CD4-positive, CD25-positive, alpha-beta regulatory T cell (primary cell): ENCODE measurements at places on chromosomes 2 and 18. TPM values are rescaled to one million over a fixed set of nuclear protein-coding genes. Genes with fewer than 3 reads are reported as not detected.

Gene SH3BP4
- 0.37 TPM for total RNA-seq

Gene WNT10A
- 10.8 TPM for total RNA-seq

- no peak for DNase-seq
These were observed 797.0 kb downstream of the TDRD15 start for GRCh38 chr2:21920721-21921120.

DNA sequence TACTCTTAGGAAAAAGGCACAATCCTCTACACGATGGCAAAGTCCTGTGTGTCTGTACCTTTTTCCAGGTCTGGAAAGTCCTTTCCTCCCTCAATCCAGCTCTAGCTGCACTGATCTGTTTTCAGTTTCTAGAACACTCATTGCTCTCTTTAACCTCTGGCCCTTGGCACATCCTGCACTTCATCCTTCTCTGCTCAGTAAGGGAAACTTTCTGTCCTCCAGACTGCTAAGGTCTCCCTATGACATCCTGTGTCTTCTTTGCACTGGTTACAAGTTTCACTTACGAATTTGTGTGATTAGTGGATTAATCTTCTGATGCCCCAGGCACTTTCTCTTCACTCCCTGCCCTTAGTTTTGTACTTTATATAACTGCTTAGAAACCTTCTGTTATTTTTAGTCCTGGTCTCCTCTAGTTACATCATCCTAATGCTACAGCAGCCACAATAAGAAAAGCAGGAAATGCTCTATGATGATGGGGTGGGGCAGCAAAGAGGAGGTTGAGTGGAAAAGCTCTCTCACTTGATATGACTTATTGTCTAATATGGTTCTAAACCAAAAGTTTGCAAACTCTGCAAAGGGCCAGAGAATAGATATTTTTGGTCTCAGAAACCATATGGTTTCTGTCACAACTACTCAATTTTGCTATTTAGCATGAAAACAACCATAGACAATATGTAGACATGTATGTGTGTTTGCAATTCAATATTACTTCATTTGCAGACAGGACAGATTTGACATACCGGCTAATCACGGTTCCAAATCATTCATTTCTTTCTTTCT is 568.2 kb downstream of the THSD7B start:
- no peak for DNase-seq

DNA sequence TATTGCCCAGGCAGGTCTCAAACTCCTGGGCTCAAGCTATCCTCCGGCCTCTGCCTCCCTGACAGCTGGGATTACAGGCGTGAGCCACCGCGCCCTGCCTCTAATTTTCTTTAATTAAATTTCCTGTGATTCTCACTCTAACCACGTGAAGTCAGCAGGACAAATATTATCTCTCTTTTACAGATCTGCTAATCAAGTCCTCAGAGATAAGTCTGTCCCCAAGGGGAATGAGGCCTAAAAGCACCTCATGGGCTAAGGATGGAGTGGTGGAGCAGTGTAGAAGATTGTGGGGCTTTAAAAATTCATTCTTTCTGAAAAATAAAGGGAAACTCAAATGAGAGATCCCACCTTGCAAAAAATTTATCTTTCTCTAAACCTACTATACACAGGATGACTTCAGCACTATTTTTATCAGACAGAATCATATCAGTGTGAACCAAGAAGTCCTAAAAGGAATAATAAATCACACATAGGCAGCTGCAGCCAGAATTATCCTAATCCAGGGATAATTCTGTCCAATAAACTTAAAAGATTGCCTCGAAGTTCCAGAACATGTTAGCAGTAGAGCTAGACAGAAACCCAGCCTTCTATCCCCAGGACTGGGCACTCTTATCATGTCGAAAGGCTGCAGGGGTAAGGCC is 38.3 kb upstream of the BMPR2 start:
- no peak for DNase-seq

- DNase-seq: no peak
These were observed 20.1 kb downstream of the SERPINB12 start for GRCh38 chr18:63562284-63562683.

DNA sequence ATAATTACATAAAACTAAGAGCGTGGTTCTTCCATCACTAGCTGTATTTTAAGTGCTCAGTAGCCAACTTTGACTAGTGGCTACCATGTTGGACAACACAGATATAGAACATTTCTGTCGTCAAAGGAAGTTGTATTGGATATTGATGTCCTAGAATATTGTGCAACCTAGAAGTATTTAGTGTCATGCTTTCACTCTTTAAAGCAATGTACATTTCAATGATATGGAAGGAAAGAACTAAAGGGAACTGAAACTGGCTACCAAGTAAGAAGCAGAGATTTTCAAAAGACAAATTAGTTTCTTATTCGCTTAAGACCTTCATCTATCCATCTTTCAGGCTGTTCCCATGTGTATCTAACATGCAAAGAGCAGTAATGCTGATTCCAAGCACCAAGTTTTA is 85.4 kb upstream of the EML6 start:
- no peak for DNase-seq
